ENCODE measurements at places on chromosomes 2 and 18.
A peak's percentile ranks its signal among the peaks of the same experiment; 100 is the strongest.

DNA sequence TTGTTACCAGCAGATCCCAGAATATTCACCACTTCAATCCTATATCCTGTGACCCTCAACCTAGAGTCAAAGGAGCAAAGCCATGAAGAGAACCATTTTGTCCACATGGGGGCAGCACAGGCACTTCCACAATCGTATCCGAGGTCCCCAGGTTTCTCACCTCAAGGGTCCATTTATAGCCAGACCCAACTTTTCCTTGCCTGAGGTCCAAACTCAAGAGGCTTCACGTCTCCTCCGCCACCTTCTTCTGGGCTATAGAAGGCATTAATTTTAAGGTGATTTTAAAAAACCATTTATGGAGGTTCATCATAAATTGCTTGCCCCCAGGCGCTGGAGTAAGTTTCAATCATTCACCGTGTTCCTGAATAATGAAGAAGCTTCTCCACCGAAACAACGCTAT lies 111.6 kb upstream of the NABP1 start:
- DNase-seq: peak; percentile 48

DNA sequence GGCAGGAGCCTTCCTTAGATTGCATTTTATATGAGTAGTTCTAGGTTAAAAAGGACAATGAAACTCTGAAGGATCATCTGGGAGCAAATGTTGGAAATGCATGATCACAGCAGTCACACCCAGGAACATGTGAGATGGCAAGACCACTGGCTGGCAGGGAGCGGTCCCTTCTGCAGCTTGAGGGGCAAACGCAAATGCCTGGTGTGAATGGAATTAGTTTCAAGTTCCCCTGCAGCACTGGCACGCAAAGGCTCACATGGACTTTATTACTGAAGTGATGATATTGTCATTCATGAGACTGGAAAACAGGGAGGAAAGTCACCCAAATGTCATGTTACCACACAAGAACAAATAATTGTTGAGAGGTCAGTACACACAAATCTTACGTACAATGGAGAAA lies 223.3 kb downstream of the FBXO15 start:
- DNase-seq: no peak

DNA sequence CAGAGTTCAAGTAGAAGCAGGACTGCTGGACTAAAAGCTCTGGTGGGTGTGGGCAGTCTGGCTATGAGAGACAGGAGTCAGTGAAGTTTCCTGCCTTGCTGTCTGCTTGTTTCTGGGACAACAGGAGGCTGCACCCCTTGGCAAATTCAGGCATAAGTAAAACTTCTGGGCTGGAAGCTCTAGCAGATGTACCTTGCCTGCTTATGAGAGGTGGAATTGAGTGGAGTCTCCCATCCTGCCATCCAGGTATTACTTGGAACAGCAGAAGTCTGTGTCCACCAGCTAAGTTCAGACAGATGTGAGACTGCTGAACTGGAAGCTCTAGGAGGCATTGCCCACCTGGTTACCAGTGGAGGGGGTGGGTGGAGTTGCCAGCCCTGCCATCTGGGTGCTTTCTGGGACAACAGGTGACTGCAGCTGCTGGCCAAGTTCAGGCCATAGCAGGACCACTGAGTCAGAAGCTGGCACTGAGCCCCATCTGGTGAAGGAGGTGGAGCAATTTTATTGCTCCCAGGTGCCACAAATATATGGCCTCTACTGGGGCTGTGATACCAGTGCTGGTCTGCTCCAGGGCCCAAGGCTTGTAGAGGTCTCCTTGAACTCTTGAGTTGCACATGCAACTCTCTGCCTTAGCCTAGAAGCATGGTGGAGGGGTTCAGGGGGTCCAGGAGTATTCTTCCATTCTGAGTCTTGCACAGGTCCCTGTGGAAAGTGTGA lies 199.4 kb upstream of the FN1 start:
- no peak for DNase-seq

DNA sequence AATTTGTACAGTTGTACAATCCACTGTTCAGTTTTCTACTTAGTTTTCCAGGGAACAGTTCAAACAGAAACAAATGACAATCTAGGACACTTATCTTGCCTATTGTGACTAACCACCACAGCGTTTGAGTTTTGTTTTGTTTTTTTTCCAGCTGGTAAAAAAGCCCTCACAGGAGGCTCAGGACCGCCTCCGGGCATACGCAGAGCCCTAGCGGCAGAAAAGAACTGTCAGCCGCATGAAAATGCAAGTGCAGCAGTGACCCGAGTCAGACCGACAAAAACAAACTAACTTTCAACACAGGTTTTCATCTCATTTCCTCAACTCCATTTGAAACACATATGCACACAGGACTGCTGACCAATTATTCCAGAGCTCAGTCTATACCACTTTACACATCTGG lies 68.6 kb downstream of the STEAP3 start:
- no peak for DNase-seq

- no peak for DNase-seq
These were observed 18.8 kb downstream of the ZNF407 start for GRCh38 chr18:74616494-74616893.

DNA sequence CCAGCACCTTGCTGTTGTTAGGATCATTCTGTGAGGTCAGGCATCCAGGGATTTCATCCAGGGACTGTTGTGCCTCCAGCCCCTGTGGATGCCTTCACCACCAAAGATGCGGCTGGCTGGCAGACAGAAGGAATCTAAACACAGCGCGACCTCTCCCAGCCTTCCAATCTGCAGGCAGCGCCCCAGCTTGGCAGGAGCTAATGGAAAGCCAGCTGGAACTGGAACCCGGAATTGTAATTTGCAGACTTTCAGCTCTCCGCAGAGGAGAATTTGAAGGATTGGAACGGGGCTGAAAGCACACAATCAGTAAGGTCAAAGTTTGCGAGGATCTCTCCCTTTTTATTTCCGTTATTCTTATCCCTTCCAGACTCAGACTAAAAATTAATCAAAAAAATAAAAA lies 127.8 kb downstream of the TRIB2 start:
- DNase-seq: no peak

GRCh38 chr2:36659218-36659617 lies 37.3 kb upstream of the VIT start:
- DNase-seq: no peak

All from AML-193 (cell line).